Stimulated activated CD4-positive, alpha-beta T cell treated with anti-CD3 and anti-CD28 coated beads, Interleukin-15, amount 100 ng/mL, for 48 hours (primary cell): ENCODE measurements at places on chromosomes 2 and 18.

DNA sequence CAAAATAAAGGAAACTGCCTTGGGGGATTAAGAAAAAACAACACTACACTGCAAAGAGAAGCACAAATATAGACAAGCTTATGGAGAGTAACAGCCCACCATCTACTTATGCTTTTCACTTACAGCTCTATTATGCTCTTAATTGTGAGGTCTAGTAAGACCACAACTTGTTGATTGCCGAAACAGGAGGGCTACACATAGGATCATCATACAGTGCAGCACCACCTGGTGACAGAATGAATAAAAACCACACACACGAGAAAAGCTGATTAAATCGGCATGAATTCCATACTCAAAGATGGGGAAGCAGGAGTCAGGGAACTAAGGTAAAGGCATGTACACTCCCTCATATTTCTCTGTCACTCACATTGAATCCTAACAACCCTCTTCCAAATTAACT, 259.2 kb downstream of the IKZF2 start:
- DNase-seq = no peak

DNA sequence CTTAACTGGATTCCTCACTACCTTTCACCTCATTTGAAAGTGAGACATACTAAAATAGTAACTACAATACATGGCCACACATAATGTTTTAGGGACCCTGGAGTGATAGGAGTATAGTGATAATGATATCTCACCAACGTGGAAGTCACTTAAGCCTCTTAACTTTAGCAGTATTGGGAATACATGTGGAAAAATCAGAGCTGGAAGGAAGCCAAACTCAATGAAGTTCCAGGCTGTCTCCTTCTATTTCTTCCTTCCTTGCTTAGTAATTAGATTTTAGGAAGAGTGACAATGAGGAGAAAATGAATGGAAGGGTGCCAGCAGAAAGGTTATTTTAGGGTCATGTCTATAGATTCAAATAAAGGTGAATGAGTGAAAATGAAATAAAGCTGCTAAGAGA, 387.3 kb downstream of the PLCL1 start:
- no peak for DNase-seq

- no peak for DNase-seq
These were observed 21.3 kb upstream of the ACKR3 start for GRCh38 chr2:236548179-236548921.

DNA sequence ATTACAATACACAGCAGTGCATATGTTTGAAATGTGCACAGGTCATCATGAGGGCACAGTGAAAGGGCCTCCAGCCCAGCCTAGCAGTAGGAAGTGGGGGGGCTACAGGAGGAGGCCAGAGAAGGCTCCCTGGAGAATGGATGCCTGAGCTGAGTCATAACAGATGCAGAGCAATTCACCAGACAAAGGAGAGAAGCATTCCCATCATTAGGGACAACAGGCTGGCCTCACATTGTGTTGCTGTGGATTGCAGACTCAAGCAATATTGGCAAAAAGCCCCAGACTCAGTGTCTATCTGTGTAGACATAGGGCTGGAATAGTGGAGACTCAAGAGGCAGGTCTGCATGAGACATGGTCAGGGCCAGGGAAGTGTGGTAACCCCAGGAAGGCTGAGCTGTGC, 329.9 kb downstream of the DLGAP1 start:
- DNase-seq = no peak

DNA sequence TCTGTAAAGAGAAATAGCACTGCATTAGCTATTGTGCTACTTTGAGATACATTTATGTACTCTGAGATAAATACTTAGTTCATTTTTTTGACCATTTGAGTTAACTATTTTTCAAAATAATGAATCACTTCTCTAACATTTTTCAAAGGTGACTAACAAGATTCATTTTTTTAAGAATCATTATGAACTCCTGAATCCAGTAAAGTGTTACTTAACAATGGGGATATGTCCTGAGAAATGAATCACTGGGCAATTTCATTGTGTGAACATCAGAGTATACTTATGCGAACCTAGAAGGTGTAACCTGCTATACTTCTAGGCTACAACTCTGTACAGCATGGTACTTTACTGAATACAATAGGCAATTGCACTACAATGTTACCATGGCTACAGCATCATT, 355.8 kb downstream of the ARL6IP6 start:
- no peak for DNase-seq

GRCh38 chr18:10170375-10170774, 256.6 kb downstream of the VAPA start:
- DNase-seq = no peak

DNA sequence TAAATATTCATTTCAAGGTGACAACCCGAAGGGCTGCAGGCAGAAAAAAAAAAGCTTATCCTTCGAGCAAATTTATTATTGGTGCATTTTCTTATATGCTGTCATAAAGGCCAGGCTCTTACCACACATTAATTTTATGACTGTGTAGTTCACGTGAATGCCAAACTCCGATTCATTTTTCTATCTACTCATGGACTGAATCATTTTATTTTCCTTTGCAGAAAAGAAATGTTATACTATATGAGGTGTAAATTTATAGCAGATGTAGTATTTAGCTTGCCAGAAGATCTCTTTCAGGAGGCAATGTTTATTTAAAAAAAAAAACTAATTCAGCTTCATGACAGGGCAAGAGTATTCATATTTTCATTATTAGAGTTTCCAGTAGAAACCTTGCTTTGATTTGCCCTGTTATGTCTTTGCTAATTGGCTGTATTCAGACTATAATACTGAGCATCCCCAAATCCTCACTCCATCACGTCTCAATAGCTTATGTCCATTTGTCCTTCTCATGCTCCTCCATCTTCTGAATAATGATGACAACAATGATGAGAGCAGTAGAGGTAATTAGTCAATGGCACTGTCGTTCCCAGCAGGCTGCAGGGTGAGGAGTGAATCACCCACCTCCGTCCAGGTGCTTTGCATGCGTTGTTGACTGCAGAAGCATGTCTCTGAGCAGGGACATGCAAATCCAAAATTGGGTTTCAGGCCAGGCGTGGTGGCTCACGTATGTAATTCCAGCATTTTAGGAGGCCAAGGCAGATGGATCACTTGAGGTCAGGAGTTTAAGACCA, 101.1 kb upstream of the RAB12 start:
- DNase-seq = no peak

GRCh38 chr2:18378020-18378653, 182.3 kb downstream of the RDH14 start:
- peak; percentile 8 for DNase-seq

DNA sequence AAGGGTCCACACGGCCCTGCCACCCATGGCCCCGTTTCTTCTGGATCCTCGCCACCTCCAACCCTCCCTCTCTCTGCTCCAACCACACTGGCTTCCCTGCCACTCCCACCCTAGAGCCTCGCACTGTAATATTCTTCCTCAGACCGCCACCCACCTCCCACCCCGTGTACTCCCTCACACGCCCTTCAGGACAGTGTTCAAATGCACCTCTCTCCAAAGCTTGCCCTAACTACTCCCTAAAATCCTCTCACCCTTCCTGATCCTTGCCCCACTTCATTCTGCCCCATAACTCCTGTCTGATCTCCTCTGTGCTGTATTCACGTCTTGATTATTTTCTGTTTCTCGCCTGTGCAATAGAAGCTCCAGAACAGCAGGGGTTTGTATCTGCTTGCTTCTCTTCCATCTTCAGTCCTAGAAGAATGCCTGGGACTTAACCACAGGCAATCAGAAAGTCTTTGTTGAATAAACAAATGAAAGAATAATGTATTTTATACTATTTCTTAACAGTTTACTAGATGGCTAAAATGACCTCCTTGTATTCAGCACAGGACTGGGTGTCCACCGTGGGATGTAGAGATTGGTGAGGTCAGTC, 25.5 kb downstream of the EPB41L3 start:
- DNase-seq = no peak

DNA sequence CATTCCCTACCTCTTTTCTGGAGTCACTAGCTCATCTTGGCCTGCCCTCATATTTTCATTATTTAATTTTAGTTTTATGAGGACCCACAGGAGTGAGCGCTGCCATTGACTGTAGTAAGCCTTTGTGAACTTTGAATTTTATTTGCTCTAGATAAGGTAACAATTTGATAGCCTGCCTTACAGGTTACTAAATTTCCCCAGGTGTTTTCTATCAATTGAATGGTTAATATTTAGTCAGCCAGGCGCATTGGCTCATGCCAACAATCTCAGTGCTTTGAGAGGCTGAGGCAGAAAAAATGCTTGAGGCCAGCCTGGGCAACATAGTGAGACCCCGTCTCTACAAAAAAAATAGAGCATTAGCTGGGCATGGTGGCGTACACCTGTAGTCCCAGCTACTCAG, 50.2 kb downstream of the DAW1 start:
- no peak for DNase-seq

DNA sequence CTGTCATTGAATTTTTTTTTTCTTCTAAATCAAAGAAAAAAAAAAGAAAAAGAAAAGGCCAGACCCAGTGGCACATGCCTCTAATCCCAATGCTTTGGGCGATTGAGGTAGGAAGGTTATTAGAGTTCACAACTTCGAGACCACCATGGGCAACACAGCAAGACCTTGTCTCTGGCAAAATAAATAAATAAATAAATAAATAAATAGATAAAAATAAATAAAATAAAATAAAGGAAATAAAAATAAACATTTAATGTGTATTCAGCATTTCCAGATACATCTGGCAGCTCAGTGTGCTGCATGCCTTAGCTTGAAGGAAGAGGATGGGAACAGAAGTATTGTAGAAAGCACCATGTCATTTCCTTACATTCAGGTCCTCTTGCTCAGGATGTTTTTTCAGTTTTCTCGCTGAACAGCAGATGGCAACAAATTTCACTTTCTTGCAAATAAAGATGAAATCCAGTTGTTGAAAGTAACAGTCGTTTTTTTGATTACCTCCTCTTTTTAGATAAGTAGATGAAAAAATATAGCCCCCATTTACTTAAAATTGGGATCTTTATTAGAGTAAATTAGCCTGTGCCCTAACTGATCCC, 25.7 kb upstream of the FAM178B start:
- no peak for DNase-seq

- DNase-seq = no peak
These were observed 162.8 kb downstream of the SRBD1 start for GRCh38 chr2:45448217-45448616.

- no peak for DNase-seq
These were observed 6.1 kb downstream of the AFF3 start for GRCh38 chr2:100136310-100136709.

- no peak for DNase-seq
These were observed 12.2 kb upstream of the EDAR start for GRCh38 chr2:109001201-109001600.
